ENCODE measurements at places on chromosomes 5 and 9.

- no peak for DNase-seq
Measured at GRCh38 chr5:162193012-162193411, 125.4 kb downstream of the GABRG2 start.

GRCh38 chr5:133347039-133347438 lies 265.3 kb downstream of the FSTL4 start:
- no peak for DNase-seq

DNA sequence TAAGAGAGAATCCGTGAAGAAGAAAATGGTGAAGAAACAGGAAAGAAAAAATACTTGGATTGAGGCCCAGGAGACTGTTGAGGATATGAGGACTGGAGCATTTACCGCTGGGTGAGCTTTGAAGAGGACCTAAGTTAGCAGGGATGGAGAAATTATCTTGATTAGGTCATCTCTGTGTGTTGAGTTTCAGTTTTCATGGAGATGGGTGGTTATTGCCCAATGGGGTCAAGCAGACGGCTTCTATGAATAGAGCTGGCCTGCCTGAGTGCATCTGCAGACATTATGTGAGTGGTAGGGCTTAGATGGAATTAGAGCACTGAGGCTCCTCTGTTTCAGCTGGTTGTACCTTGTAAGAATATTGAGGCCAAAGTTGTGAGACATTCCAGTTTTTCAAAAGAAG lies 245.4 kb upstream of the FBXL7 start:
- DNase-seq, result no peak

DNA sequence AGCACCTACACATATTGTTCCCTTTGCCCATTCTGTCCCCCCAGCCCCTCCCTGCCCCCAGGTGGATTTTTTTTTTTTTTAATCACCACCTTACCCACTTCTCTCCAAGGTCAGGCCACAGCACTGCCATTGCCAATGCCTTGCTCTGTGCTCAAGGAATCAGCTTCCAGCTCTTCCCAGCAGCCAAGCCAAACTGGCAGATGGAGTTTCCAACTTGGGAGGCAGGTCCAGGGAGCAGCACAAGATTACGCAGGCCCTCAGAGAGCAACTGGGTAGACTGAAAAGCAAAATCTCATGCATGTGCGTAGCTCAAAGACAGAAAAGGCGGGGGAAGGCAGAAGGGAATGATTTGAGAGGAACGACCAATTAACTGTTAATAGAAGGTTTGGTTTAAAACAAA lies 15.1 kb downstream of the GRHPR start:
- no peak for DNase-seq

- no peak for DNase-seq
Measured at GRCh38 chr9:129607027-129607387, 13.9 kb downstream of the C9orf50 start.

GRCh38 chr5:137618476-137618875 lies 117.4 kb downstream of the KLHL3 start:
- no peak for DNase-seq

DNA sequence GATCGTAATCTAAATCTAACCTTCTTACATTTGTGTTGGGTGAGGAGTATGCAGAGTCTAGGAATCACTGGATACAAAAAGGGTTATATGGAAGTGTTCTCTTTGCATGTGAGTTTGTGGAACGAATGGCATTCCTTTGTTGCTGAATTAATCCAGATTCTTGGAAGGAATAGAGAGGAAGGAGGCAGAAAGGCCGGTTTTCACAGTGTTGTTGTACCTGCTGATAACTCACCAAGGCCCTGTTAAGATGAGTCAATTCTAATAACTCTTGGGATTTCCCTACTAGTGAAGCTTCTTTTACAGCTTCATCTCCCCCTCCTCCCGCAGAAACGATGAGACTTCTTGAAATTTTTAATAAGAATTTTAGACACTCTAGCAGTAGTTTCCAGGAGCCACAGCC lies 84.0 kb downstream of the ZSWIM6 start:
- DNase-seq, result no peak
